ENCODE measurements at places on chromosomes 12 and 14. TPM values are rescaled to one million over a fixed set of nuclear protein-coding genes. Genes with fewer than 3 reads are reported as not detected.
A peak's percentile ranks its signal among the peaks of the same experiment; 100 is the strongest.

GRCh38 chr14:67882986-67883555 lies 63.5 kb downstream of the RAD51B start:
- H3K4me1 ChIP-seq = no peaks in the 10 kb centered on the region
- DNase-seq = no peak
- no peaks in the 10 kb centered on the region for H3K27me3 ChIP-seq
- no peaks in the 10 kb centered on the region for H3K36me3 ChIP-seq

DNA sequence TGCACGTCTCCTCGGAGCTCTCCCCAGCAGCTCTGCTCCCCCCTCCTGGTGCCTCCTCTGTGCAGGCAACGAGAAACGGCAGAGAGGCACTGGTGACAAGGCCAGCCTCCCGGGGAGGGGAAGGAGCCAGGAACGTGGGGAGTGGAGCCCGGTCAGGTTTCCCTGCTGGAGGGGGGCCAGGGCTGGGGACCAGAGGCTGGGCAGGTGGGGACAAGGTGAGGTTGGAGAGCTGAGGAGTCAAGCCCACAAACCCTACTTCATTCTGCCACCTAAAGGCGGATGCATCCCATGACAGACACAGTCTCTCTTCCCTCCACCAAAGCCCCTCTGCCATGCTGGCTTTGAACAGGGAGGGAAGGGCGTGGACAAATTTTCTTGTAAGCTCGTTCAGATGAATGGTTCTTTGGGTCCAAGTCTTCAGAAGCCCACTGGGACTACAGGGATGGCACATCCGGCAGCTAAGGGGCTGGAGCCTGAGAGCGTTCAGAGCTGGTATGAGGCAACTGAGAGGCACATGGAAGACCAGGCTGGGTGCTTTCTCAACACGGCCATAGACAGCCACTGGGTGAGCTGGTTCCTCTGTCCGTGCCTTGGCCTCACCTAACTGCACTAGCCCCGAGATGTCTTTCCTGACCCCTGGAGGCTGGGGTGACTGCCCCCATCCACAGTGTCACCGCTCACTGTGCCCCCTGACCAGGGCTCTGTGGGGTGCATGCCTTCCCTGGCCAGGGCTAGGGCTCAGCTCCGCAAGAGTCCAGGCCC lies 105.9 kb downstream of the RBM19 start:
- H3K4me3 ChIP-seq = no peak overlapping the region
- no peak for DNase-seq
- H3K27ac ChIP-seq = peak overlapping the region; percentile 46
- no peaks in the 10 kb centered on the region for H3K27me3 ChIP-seq

The INHBC gene
- not detected for total RNA-seq

- no peak overlapping the region for H3K4me3 ChIP-seq
- no peak overlapping the region for H3K27ac ChIP-seq
- H3K4me1 ChIP-seq = no peaks in the 10 kb centered on the region
- peaks cover 1% of the 10 kb centered on the region for H3K36me3 ChIP-seq
These were observed 21.9 kb downstream of the CCDC91 start for GRCh38 chr12:28212182-28212581.

DNA sequence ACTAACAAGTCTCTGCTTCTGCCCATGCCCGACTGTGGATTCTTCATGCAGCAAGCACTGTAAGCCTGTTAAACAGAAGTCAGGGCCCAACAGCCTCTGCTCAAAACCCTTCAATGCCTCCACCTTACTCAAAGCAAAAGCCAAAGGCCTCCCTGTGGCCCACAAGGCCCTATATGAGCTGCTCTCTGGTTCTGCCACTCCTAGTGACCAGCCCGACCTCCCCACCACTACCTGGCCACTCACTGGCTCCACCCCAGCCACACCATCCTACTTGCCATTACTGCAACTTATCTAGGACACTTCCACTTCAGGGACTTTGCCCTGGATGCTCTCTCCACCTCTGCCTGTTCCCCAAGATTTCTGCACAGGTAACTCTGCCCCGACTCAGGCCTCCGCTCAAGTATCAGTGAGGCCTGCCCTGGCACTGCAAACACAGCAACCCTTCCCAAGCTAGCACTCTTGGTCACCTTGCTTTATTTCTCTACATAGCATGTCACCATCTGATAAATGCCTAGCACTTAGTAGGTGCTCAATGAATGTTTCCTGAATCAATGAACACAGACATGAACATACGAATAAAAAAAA lies 88.9 kb downstream of the ITPR2 start:
- no peak for DNase-seq
- H3K4me1 ChIP-seq = peaks cover 6% of the 10 kb centered on the region
- no peaks in the 10 kb centered on the region for H3K27me3 ChIP-seq
- H3K36me3 ChIP-seq = no peaks in the 10 kb centered on the region

DNA sequence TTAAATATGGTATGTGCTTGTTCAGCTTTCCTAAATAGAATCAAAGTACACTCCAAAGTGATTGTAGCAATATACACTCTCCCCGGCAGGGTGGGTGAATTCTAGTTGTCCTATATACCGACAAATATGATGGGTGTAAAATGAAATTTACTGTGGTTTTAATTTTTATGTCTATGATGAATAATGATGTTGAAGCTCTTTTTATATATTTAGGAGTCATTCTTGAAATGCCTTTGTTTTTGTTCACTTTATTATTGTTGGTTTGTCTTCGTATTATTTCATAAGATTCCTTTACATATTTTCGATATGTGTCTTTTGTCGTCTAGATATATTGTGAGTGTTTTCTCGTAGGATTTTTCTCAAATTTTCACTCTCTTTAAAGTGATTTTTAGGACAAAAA lies 105.7 kb downstream of the PDE3A start:
- H3K4me1 ChIP-seq = 0 out of 2 replicates have a peak, but pooled peaks cover 1% of the 10 kb centered on the region
- H3K4me3 ChIP-seq = no peak overlapping the region
- H3K36me3 ChIP-seq = no peaks in the 10 kb centered on the region
- no peak overlapping the region for H3K27ac ChIP-seq

DNA sequence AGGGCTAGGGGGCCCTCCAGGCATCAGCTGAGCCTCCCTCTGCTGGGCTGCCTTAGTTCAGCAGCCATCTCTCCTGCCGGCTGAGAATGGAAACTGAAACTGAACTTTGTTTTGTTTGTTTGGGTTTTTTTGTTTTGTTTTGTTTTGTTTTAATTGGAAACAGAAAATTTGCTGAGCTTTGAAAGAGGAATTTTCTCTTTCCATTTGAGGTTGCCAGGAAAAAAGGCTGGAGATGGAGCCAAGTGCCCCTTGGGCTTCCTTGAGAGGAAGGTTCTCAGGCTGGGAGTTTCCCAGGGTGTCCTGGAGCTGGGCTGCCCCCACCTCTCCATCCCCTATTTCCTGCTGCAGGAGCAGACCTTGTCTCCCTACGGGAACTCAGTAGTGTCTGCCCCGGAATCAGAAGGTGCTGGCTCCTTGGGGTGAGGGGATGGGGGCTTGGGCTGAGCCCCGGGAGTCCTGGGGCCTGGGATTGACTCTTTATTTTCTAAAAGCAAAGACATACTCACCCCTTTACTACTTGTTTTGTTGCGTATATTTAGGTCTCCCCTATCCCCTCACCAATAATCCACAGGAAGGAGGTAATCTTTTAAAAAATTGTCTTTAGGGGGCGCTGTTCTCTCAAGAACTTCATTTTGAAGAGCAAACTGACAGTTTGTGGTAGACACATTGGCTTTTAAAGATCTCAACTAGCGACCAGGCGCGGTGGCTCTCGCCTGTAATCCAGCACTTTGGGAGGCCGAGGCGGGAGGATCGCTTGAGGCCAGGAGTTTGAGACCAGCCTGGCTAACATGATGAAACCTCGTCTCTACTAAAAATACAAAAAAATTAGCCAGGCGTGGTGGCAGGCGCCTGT lies 21.3 kb upstream of the OASL start:
- no peaks in the 10 kb centered on the region for H3K36me3 ChIP-seq
- peak; percentile 33 for DNase-seq
- no peaks in the 10 kb centered on the region for H3K4me1 ChIP-seq
- no peak overlapping the region for H3K27ac ChIP-seq

- no peaks in the 10 kb centered on the region for H3K27me3 ChIP-seq
- no peak overlapping the region for H3K27ac ChIP-seq
- H3K36me3 ChIP-seq = no peaks in the 10 kb centered on the region
- no peak for DNase-seq
- no peaks in the 10 kb centered on the region for H3K4me1 ChIP-seq
These were observed 336.4 kb downstream of the FOXG1 start for GRCh38 chr14:29102996-29103395.

GRCh38 chr12:114441039-114441383 lies 35.1 kb upstream of the TBX5 start:
- no peak overlapping the region for H3K4me3 ChIP-seq
- no peak overlapping the region for H3K27ac ChIP-seq
- peaks cover 65% of the 10 kb centered on the region for H3K27me3 ChIP-seq
- no peaks in the 10 kb centered on the region for H3K4me1 ChIP-seq

GRCh38 chr12:132561427-132562156 lies 48.8 kb downstream of the LRCOL1 start:
- no peak overlapping the region for H3K27ac ChIP-seq
- no peak for DNase-seq
- no peaks in the 10 kb centered on the region for H3K27me3 ChIP-seq

The CCDC38 gene
- total RNA-seq = not detected

GRCh38 chr12:47408171-47408871 lies 297.5 kb downstream of the RPAP3 start:
- no peak overlapping the region for H3K27ac ChIP-seq
- no peaks in the 10 kb centered on the region for H3K36me3 ChIP-seq
- H3K4me3 ChIP-seq = no peak overlapping the region
- H3K4me1 ChIP-seq = peaks cover 2% of the 10 kb centered on the region

The ACVRL1 gene
- total RNA-seq = 5.8 TPM

The ETNK1 gene
- 33.3 TPM for total RNA-seq

The CMA1 gene
- not detected for total RNA-seq

The HOXC4 gene
- total RNA-seq = not detected

The PPFIA2 gene
- total RNA-seq = 0.28 TPM

- H3K27me3 ChIP-seq = peaks cover 15% of the 10 kb centered on the region
- H3K36me3 ChIP-seq = no peaks in the 10 kb centered on the region
- peaks cover 2% of the 10 kb centered on the region for H3K4me1 ChIP-seq
- H3K27ac ChIP-seq = no peak overlapping the region
- DNase-seq = no peak
- H3K4me3 ChIP-seq = no peak overlapping the region
These were observed 21.1 kb upstream of the C1S start for GRCh38 chr12:7039403-7039802.

The SPPL3 gene
- total RNA-seq = 3.6 TPM

DNA sequence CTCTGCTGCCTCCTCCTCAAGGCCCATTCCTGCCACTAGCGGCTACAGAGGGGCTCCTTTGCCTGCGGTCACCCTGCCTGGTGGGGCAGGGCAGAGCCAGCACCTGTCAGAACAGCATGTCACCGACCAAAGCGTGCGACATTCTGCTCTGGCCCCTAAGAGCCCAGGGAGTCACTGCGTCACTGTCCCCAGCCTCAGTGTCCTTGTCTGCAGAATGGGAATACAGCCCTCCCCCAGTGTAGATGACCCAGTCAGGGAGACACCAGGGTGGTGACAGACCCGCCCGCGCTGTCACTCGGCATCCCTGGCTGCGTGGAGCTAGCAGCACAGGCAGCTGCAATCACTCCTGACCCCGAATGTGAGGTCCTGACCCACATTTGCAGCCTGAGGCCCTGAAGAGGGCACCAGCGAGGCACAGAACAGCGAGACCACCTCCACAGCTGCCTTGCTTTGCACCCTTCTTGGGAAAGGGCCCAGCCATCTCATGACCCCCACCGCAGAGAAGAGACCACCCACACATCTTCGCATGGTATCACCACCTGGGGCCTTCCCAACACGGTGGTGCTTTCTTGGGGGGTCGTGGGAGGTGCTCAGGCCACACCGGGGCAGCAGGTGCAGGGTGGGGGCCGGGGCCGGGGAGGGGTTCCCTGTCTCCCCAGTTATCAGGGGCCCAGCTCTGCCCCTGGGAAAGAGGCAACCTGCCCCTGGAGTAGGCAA lies 2.5 kb downstream of the AHNAK2 start:
- H3K36me3 ChIP-seq = no peaks in the 10 kb centered on the region
- no peaks in the 10 kb centered on the region for H3K27me3 ChIP-seq
- H3K27ac ChIP-seq = no peak overlapping the region
- no peak for DNase-seq
- peaks cover 35% of the 10 kb centered on the region for H3K4me1 ChIP-seq

The PIWIL1 gene
- not detected for total RNA-seq

DNA sequence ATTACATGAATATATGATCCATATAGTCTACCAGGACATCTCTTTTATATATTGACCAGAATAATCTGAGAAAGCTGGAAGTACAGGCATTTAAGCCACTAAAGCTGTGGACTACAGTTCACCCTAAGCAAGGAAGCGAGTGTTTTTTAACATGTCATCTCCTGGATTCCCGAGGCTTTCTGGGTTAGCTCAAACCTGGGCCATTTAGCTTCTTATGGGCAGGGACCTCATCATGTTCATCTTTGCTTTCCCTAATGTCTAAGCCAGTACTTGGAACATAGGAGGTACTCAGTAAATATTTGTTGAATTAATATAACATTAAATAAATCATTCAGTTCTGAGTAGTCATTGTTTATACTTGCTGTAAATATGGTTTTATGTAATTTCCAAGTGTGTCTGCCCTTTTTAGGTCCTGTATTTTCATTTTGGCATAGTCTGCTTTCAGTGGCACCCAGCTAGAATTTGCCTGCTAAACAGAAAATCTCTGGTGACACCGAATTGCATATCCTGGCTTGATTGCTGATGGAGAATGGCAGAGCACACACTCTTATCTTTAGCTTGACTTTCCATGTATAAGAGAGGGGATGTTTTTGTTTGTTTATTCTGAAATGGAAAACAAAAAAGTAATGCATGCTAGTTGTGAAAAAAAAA lies 344.5 kb downstream of the ZFP36L1 start:
- H3K27me3 ChIP-seq = no peaks in the 10 kb centered on the region
- no peak overlapping the region for H3K27ac ChIP-seq
- H3K4me3 ChIP-seq = no peak overlapping the region
- no peaks in the 10 kb centered on the region for H3K36me3 ChIP-seq
- H3K4me1 ChIP-seq = peaks cover 15% of the 10 kb centered on the region
- DNase-seq = no peak

DNA sequence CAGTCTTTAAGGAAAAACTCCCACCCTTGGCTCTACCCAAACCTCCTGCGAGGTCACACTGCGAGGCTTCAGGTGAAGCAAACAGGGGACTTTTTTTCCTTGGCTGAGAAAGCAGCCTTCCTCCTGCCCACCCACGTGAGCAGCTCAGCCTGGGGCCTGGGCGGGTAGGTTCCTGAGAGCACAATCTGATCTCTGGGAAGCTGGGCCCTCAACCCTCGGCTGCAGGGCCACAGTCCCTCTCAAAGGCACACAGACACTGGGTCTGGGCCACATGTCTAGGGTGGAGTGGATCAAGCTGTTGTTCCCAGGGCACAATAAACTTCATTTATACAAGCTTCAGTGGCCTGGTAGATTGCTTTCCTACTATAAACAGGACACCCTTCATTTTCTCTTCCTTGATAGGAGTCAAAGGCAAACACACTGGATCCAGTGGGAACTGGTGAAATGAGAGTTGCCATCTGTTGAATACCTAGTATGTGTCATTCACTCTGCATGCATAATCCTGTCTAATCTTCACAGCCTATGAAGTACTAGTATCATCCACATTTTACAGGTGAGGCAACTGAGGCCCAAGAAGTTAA lies 41.3 kb upstream of the PNMA1 start:
- no peaks in the 10 kb centered on the region for H3K36me3 ChIP-seq
- no peak overlapping the region for H3K4me3 ChIP-seq
- no peaks in the 10 kb centered on the region for H3K27me3 ChIP-seq
- DNase-seq = no peak
- peaks cover 60% of the 10 kb centered on the region for H3K4me1 ChIP-seq
- H3K27ac ChIP-seq = peak overlapping the region; percentile 53

The AKAP6 gene
- total RNA-seq = 1.7 TPM

- H3K27me3 ChIP-seq = peaks cover 41% of the 10 kb centered on the region
- H3K36me3 ChIP-seq = no peaks in the 10 kb centered on the region
- peak; percentile 58 for DNase-seq
- H3K4me1 ChIP-seq = no peaks in the 10 kb centered on the region
These were observed 673 bp upstream of the TTC9 start for GRCh38 chr14:70640938-70641547.
